ENCODE measurements at places on chromosomes 13 and 19. TPM values are rescaled to one million over a fixed set of nuclear protein-coding genes. Genes with fewer than 3 reads are reported as not detected.

HCST gene
- total RNA-seq: 48.5 TPM

GRCh38 chr13:29480893-29481525 is 114.5 kb downstream of the SLC7A1 start:
- no peak for DNase-seq

RFPL4A gene
- not detected for total RNA-seq

DNA sequence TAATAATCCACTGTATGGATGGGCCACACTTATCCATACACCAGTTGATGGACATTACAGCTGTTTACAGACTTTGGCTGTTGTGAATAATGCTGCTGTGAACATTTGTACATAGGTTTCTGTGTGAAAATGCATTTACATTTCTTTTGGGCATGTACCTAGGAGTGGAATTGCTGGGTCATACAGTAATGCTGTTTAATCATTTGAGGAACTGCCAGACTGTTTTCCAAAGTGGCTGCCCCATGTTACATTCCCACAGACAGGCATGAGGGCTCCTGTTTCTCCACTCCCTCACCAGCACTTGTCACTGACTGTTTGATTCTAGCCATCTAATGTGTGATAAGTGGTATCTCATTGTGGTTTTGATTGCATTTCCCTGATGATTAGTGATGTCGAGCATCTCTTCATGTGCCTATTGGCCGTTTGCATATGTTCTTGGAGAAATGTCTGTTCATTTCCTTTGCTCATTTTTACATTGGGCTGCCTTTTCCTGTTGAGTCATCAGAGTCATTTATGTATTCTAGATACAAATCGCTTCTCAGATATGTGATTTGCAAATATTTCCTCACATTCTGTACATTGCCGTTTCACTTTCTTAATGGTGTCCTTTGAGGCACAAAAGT is 12.8 kb downstream of the TMEM255B start:
- DNase-seq: no peak

TSHZ3 gene
- 2.9 TPM for total RNA-seq

KLF1 gene
- total RNA-seq: 0.46 TPM

GRCh38 chr19:35353635-35354034 is 4.6 kb upstream of the FFAR3 start:
- DNase-seq: no peak

All from activated naive CD4-positive, alpha-beta T cell treated with anti-CD3 and anti-CD28 coated beads, Interleukin-2, amount 50 U/mL, for 72 hours (primary cell).